Epithelial cell of proximal tubule (primary cell): ENCODE measurements at places on chromosomes 7 and 10. TPM values are rescaled to one million over a fixed set of nuclear protein-coding genes. Genes with fewer than 3 reads are reported as not detected.

DNA sequence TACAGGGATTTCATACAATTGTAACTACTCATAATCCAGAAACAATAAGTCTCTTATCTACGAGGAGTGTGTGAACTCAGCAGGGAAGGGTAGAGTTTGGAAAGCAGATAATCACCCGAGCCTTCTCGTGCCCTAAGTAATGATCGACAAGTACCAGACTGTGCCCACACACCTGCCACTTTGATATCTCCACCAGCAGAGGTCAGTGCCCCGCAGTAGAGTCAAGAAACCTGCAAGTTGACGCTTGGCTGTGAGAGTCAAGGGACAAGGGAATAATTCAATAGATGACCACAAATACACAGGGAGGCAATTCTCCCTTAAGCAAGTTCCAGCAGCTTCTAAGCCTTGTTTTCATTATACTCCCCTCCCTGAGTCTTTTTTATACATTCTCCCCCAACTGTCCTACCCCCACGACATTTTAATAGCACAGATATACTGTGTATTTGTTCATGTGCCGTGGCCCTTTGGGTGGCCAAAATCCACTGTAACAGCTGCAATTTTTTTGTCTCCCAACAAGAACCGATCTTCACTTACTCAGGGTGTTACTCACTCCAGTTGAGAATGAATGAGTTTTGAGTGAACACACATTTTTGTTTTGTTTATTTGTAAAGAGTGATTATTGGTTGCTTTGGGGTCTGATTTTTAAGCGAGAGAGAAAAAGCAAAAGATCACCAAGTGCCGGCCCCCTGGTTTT lies 106.9 kb upstream of the RHEB start:
- no peak for DNase-seq

GRCh38 chr7:54841772-54842697 lies 83.0 kb upstream of the SEC61G start:
- no peak for DNase-seq

GRCh38 chr10:122185643-122186042 lies 85.5 kb upstream of the BTBD16 start:
- no peak for DNase-seq

DNA sequence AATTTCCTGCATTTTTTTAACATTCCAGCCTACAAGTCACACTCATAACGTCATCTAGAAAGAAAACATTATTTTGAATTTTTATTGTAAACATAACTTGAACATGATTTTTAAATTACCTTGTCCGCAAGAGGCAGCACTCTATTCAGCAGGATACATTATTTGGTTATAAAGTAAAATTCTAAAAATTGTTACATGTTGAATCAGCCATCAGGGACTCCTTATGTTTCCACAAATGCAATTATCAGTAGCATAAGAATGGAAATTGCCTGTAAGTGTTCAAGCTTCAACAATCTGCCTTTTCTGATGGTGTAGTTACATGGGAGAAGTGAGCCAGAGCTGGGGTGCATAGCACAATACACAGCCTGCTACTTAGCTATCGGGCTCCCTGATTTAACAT lies 97.5 kb downstream of the ZNF365 start:
- no peak for DNase-seq

DNA sequence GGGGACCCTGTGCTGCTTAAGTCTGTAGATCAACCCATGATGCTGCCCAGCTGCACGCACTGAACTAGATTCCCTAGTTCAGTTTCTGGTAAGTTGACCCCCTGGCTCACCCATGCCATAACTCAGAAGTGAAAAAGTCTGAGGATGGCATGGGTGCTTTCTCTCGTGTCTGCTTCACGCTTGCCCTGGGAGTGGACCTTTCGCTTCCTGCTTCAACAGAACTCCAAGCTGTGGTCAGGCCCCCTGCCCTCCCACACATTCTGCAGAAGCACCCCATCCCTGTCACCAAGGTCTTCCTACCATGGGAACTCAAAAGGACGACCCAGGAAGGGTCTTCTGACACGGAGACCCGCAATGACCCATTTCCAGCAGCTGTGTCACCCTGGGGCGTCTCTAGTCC lies 39.9 kb downstream of the LRRC18 start:
- DNase-seq = no peak

Gene RSPH10B
- 0.07 and 0.23 TPM in 2 replicates for total RNA-seq
